ENCODE measurements at places on chromosomes 12 and 14.

GRCh38 chr12:12715459-12716150 is 1.6 kb upstream of the CDKN1B start:
- ATAC-seq: peak; percentile 37

DNA sequence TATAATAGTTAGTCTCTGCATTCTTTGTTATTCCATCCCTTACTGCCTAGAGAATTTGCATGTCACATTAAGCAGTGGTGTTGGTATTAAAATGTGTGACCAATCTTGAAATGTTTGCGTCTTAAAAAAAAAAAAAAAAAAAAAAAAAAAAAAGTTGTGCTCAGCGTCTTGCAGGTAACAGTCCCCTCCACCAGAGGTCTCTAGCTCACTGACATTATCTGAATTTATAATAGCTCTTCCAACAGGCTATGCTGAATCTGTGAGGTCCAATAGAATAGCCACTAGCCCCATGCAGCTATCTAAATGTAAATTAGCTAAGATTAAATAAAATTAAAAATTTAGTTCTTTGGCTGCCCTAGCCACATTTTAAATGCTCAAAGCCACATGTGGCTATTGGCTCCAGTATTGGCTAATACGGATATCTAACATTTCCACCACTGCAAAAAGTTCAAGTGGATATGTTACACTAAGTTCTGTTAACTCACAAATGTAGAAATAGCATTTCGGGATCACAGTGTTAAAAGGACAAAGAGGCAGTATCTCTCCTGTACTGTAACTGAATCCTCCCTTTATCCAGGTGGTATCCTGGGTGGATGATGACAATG is 28.7 kb downstream of the NKX2-8 start:
- no peak for ATAC-seq

GRCh38 chr12:8668441-8668840 is 5.8 kb upstream of the MFAP5 start:
- no peak for ATAC-seq

- ATAC-seq: no peak
Observed at GRCh38 chr14:88476825-88477224, 78.0 kb downstream of the PTPN21 start.

GRCh38 chr12:50055831-50056638 is 1.4 kb upstream of the ASIC1 start:
- ATAC-seq: peak; percentile 67

GRCh38 chr12:112617153-112617505 is 174.4 kb upstream of the RPH3A start:
- no peak for ATAC-seq
